ENCODE measurements at places on chromosomes 16 and 17.
A peak's percentile ranks its signal among the peaks of the same experiment; 100 is the strongest.

GRCh38 chr17:47995241-47995935, 24.5 kb downstream of the CDK5RAP3 start:
- no peak for DNase-seq

DNA sequence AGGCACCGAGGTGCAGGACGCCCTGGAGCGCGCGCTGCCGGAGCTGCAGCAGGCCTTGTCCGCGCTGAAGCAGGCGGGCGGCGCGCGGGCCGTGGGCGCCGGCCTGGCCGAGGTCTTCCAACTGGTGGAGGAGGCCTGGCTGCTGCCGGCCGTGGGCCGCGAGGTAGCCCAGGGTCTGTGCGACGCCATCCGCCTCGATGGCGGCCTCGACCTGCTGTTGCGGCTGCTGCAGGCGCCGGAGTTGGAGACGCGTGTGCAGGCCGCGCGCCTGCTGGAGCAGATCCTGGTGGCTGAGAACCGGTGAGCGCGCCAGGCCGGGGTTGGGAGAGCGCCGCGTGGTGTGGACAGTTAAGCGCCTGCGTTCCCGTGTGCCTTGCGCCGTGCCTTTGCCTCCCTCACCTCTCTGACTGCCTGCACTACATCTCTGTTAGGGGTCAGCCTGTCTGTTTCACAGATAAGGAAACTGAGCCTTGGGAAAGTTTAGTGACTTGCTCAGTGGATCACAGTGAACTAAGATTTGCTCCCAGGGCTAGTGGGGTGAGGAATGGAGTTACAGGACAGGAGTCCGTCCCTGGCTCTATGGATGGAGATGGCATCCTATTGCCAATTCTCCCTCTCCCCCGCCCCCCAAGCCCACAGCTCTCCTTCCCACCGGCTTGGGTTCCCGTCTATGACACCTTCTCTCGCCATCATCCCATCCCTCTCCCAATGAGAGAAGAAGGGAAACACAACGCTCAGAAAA, 880 bp downstream of the SARM1 start:
- no peak for DNase-seq

- no peak for DNase-seq
Observed at GRCh38 chr16:28064706-28065249, 1.3 kb upstream of the GSG1L start.

DNA sequence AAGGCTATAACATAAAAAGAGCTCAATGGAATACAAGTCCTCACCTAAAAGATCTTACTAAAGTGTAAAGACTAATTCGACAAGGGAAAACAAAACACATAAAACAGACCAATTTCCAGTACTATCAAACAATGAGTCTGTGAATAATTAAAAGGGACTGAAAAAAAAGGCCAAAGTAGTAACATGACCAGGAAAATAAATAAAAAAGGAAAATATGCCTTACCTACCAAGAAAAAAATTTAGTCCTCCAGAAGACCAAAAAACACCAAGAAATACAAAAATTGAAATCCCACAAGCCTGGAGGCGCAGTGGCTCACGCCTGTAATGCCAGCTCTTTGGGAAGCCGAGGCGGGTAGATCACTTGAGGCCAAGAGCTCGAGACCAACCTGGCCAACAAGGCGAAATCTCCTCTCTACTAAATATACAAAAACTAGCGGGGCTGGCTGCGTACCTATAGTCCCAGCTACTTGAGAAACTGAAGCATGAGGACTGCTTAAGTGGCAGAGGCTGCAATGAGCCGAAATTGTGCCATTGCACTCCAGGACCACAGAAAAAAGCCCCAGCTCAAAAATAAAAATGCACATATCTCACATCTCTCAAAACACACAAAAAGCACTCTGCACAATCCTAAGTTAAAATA, 60.8 kb downstream of the TEX14 start:
- peak; percentile 71 for DNase-seq

DNA sequence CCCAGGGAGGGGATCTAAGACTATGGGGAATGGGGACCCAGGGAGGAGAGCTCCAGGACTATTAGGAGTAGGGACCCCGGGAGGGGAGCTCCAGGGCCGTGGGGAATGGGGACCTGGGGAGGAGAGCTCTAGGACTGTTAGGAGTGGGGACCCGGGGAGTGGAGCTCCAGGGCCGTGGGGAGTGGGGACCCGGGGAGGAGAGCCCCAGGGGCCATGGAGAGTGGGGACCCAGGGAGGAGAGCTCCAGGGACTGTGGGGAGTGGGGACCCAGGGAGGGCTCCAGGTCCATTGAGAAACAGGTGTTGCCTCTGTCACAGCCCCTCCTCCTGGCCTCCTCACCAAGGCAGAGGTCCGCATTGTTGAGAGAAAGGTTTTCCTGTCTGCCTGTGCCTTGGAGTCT, 16.0 kb downstream of the MPRIP start:
- DNase-seq, result peak; percentile 64

DNA sequence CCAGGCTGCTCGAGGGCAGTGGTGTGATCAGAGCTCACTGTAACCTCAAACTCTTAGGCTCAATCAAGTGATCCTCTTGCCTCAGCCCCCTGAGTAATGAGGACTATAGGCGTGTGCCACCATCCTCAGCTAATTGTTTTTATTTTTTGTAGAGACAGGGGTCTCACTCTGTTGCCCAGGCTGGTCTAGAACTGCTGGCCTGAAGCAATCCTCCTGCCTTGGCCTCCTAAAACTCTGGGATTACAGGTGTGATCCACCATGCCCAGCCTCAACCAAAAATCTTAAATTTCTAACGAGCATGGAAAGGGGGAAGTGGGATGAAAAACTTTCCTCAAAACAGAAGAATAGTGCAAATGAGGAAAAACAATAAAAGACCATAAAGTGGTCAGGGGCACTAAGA, 92.8 kb downstream of the CDC27 start:
- DNase-seq, result no peak

- no peak for DNase-seq
Observed at GRCh38 chr16:31400191-31400590, 7.1 kb downstream of the ITGAD start.

GRCh38 chr16:12119037-12119436, 142.5 kb downstream of the SNX29 start:
- DNase-seq, result no peak

GRCh38 chr16:49542391-49542891, 168.8 kb downstream of the C16orf78 start:
- DNase-seq, result no peak
